ENCODE measurements at places on chromosomes 5 and 9.

DNA sequence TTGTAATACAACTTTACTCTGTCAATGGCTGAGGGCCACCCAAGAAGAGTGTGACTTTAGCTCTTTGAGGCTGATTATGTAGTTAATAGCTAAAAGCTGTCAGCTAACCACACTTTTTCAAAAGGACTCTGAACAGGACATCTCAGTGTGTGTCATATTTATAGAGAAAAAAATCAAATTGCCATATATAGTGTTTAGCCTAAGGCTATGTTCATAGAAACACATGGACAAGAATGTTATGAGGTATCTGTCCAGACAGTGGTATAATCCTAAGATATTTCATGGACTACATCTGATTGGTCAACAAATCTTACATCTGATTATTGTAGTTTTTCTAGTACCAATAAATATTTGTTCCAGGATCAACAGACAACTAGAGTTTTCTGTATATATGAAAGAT, 42.1 kb upstream of the CDH18 start:
- DNase-seq, result no peak

DNA sequence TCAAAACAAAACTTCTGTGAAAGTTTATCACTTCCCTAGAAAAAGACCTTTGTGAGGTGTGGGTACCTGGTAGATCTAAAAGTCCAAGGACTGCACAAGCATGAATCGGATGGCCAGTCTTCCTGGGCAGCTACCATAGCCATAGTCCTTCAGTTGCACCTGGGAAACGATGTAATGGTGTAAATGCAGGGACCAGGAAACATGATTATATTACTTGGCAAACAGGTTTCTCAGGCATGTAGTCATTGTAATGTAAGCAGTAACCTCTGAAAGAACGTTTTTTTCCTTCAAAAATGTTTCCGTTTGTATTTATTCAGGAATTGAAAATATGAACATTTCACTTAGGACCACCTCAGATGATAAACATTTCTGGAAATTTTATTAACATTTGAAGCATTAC, 433.4 kb downstream of the DTWD2 start:
- DNase-seq, result no peak

GRCh38 chr5:1446602-1447343, 1.5 kb upstream of the SLC6A3 start:
- DNase-seq, result peak; percentile 28

- no peak for DNase-seq
These were observed 119.9 kb downstream of the SLC1A3 start for GRCh38 chr5:36726317-36726716.

- no peak for DNase-seq
These were observed 1.3 kb upstream of the RNU6ATAC start for GRCh38 chr9:134165357-134166315.

Data from NCI-H345 (cell line).